ENCODE measurements at places on chromosomes 4 and X. TPM values are rescaled to one million over a fixed set of nuclear protein-coding genes. Genes with fewer than 3 reads are reported as not detected.

DNA sequence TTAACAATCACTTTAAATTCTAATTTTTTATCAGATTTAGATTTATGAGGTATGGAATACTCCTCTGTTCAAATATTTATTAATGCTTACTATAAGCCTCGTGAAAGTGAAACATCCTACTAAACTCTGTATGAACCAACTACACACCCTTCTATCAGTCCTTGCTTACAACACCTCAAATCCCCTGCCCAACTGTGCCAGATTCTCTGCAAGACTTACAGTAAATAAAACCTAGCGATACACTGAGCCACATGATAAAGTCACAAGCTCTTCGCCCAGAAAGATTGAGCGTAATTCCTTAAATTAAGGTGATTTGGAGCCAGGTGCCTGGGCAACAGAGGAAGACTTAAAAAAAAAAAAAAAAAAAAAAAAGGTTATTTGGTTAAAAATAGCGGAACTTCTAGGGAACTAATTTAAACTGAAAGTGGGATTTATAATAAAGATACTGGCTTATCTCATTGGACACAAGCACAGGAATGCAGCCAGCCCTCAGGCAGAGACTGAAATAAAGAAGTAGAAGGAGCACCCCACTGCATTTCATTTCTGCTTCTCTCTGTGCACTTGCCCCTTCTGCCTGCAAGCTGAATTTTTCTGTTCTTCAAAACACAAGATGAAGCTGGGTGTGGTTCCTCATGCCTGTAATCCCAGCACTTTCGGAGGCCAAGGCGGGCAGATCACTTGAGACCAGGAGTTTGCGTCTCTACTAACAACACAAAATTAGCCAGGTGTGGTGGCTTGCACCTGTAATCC is 17.5 kb upstream of the C4orf36 start:
- DNase-seq: no peak

The GJB1 gene
- polyA plus RNA-seq: 42.7 TPM

DNA sequence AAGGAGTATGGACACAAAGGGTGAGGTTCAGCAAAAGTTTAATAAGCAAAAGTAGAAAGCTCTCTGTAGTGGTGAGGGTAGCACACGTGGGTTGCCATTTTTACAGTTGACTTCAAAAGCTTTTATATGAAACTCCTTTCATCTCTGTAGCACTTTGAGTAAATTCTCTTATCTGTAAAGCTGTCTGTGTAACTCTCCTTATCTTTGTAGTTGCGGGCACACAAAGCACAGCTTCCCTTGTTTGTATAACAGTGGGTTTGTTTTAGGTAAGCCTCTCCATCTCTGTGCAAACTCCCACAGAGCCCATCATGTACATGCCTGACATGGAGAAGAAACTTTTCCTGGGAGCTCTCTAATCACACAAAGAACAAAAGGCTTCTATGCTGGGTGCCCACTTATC is 325.9 kb upstream of the PABPC5 start:
- no peak for DNase-seq

DNA sequence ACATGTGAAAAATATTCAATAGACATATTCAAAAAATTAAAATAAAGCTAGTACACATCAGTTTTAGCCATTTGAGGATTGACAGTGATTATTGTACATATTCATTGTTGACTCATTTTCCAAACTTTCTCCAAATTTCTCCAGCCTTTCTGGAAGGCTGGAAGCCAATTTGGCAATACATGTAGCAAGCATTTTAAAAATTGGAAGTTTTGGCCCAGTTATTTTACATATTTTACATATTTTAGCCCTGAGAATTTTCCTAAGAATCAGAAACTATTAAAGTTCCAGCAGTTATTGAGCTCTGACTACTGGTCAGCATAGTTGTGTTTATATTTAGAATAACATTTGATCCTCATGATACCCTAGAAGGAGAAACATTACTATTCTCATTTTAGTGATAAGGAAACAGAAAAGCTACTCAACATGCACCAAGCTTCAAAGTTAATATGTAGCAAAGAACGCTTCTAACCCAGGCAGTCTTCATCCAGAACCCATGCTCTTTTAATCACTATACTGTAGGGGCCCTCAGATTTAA is 3.2 kb downstream of the CABS1 start:
- no peak for DNase-seq

DNA sequence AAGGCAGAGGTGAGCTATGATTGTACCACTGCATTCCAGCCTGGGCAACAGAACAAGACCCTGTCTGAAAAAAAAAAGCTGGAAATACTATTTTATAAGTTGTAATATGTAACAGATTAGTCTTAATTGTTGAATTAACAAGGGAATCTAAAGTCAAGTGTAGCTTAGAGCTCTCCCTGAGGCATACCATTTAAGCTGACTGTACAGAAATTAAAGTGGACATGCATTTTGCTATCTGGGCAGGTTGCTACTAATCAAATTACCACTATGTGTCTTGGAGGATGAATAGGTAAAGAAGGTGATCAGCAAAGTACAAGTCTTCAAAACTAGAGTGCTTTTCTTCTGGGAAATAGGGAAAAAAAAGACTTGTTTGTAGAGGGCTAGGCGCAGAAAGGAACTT is 205.3 kb upstream of the JADE1 start:
- DNase-seq: no peak

The ERCC6L gene
- polyA plus RNA-seq: 3.9 TPM
